RWPE2 (cell line): ENCODE measurements at places on chromosomes 4 and X.

GRCh38 chr4:48954314-48954713 is 31.8 kb upstream of the CWH43 start:
- DNase-seq, result no peak

GRCh38 chr4:72360075-72360474 is 208.9 kb downstream of the ADAMTS3 start:
- no peak for DNase-seq

DNA sequence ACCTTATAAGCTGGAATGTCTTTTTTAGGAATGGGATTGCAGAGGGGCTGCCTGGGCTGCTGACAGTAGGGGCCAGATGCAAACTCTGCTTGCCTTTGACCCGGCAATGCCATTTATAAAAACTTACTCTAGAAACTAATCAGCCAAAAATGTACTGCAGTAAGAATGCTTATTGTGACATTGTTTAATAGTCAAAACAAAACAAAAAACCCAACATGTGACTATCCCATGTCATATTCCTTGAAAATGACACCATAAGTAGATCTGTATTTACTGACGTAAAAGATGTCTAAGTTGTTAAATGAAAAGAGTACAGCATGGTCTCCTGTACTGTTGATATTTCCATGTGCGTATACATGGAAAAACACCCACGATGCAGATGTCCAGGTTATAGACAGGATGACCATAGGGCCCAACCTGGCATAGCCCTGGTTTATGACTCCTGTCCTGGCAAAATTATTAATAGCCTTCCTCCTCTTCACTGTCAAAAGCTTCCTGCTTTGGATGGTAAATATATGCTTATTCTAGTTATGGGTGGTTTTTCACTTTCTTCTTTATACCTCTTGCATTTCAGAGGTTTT is 138.9 kb downstream of the PTTG2 start:
- DNase-seq, result no peak

DNA sequence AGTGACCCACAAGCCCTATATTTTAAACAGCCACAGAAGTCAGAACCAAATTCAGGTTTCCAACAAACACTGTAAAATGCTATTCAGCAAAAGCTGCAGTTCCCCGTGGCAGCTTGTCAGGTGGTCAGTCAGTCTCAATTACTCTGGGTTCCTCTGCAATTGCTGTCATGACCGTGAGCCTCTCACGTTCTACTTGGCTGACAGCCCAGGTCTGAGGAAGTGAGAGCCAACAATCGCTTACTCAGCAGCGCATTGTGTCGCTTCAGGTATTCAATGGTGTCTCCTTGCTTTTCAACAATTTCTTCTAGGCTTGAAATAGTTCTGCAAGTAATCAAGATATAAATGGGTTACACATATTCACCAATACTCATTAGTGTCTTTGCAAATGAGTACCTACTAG is 25.8 kb downstream of the TRIM75 start:
- no peak for DNase-seq

DNA sequence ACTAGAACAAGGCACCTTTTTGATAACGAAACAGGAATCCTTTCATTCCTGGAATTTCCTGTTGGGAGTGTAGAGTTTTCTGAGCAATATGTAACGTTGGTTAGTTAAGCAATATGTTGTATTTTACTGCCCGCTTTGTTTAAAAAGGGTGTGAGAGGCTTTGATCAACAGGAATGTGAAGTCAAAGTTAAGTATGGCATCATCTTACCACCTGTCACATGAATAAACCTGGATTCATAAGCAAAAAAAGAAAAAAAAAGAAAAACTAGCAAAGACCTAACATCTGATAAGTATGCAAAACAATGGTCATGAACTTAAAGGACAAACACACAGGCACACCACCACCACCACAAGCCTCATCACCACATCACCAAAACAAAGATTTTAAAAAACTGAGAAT is 7.1 kb upstream of the CXCL5 start:
- DNase-seq, result no peak

DNA sequence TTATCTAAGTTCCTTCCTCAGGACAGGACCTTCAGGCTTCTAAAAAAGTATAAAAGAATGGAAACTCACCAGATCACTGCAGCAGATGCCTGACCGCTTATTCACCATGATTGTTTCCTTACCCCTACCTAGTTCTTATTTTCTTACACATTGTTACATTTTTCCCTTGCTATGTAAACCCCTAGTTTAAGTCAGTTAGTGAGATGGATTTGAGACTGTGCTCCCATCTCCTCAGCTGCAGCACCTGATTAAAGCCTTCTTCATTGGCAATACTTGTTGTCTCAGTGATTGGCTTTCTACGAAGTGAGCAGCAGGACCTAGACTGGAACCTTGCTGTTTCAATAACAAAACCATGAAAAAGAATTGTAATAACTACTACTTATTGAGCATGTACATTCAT is 4.7 kb downstream of the SPARCL1 start:
- no peak for DNase-seq

GRCh38 chr4:138055890-138056289 is 186.3 kb downstream of the SLC7A11 start:
- DNase-seq, result no peak

GRCh38 chr4:85318415-85318814 is 156.5 kb upstream of the ARHGAP24 start:
- DNase-seq, result no peak

- no peak for DNase-seq
These were observed 96.2 kb downstream of the RBM46 start for GRCh38 chr4:154877110-154877760.

DNA sequence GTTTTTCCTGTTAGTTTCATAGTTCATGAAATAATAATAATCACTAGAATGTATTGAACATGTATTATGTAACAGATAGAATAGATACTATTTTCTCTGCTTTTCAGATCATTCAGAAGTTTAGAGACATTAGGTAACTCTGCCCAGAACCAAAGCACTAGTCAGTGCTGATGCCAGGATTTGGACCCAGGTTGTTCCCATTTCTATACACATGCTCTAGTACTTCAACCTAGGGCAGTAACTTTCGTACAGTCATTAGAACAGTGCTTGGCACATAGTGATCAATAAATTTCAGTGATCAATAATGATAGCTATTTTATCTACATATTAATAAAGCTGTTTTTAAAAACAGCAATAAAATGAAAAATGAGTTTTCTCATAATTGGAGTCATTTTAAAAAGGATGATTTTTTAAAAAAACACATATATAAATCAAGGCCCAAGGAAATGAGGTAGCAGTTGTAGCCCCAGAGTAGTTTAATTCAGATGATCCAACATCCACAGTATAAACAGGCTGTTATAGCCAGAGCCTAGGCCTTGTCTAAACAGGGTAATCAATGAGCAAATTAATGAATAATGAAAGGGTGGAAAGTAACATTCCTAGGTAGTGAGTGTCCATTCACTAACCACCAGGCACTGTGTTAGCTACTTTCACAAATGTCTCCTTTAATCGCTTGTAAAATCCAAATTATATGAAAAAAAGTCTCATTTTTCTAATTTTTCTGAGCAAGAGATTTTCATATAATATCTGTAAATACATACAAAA is 25.6 kb downstream of the TXK start:
- no peak for DNase-seq

GRCh38 chr4:83629945-83630721 is 94.2 kb downstream of the GPAT3 start:
- no peak for DNase-seq

DNA sequence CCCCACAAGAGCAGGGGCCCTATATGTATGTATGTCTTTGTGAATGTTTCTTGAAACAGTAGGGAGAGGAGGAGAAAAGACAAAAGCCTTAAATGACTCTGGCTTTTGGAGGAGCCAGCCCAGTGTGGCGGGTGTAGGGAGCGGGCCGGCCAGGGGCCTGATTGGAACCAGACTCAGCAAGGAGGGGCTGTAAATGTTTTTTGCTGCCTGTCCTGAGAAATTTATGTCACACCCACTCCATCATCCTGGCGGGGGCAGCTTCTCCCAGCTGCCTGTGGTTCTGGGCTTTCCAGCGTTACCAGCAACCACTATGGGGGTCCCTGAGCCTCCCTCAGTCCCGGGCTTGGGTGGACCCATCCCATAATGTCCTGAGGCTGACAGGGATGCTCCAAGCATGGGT is 130.8 kb downstream of the PJA1 start:
- no peak for DNase-seq

DNA sequence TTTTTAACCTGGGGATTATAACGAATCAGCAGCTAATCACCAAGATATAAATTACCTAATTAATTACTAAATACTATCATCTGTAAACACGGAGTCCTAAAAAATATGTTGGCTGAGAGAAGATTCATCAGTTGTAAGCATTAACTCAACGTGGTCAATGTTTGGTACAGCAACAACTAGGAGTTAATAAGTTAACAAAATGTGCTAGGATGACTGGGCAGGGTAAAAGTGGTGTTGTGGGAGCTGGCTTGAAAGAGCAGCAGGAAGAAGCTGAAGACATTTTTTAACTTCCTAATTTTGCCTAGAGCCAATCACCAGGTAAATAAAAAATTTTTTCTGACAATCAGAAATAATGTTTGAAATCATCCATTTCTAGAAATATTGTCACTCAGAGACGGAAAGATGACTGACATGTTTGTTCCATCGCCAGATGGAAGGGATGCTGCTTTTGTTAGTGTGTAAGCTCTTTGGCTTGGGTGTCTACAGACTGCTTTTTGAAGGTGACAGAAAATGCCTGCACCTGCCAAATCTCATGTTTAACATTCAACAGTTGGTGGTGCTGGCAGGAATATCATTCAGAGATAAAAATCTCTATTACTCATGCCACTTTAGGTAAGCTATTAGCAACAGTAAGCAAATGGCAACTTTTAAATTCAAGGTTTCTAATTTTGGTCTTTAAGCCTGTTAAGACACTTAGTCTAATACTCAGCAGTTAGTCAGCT is 1126.9 kb downstream of the STPG2 start:
- DNase-seq, result no peak

DNA sequence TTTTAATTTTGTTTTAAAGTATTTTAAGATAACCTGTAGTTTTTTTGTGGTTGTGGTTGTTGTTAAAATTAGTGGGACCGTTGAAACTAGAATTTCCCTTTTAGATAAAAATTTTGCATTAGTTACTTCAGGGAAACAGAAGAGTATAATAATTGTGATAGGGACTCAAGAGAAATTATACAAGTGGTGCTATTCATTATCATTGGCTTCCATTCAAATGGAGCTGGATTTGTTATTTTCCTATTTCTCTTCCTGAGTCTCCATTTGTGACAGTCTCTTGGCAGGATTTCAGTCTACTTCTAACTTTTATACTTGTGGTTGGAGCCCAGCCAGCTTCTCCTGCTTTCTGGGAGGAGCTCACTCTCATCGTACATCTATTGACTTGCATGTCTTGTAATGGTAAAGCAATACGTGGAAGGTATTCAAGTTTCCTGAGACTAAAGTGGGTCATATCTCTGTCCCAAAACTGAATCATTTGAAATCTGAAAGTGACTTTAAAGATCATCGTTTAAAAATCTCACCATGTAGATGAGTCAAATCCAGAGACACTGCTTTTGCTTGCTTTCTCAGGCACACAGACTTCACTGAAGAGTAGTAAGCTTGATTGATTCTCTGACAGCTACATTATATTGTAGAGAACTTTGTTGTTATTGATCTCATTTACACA is 155.8 kb downstream of the RPA4 start:
- no peak for DNase-seq

- DNase-seq, result no peak
These were observed 15.1 kb downstream of the TEC start for GRCh38 chr4:48254381-48255071.

- no peak for DNase-seq
These were observed 30.5 kb upstream of the NSG1 start for GRCh38 chr4:4356106-4357041.

- DNase-seq, result no peak
These were observed 163.5 kb downstream of the PPP3CA start for GRCh38 chr4:101183666-101184373.

- DNase-seq, result no peak
These were observed 8.8 kb downstream of the MTM1 start for GRCh38 chrX:150577174-150577573.

- peak; percentile 62 for DNase-seq
These were observed 2.0 kb upstream of the FGB start for GRCh38 chr4:154560824-154561231.

- no peak for DNase-seq
These were observed 41.4 kb upstream of the USP9X start for GRCh38 chrX:41043674-41044345.

GRCh38 chr4:91846233-91846632 is 457.5 kb upstream of the GRID2 start:
- no peak for DNase-seq

- DNase-seq, result no peak
These were observed 26.5 kb upstream of the IRAK1 start for GRCh38 chrX:154046031-154046781.
